ENCODE measurements at places on chromosomes 5 and 9.
A peak's percentile ranks its signal among the peaks of the same experiment; 100 is the strongest.

GRCh38 chr5:134111741-134112647, 2.5 kb upstream of the TCF7 start:
- DNase-seq, result peak; percentile 13

DNA sequence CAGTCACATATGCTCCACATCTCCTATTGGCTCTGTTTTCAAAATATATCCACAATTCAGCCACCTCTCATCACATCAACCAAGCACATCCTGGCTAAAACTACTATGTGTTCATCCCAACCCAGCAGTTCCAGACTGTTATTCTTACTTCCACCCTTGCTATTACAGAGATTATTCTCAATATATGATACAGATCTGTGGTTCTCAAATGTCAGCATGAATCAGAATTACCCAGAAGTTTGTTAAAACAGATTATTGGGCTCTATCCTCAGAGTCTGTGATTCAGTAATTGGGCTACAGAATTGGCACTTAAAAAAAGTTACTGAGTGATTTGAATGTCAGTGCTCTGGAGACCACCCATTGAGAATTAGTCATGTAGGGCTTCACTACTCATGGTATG, 78.8 kb upstream of the IZUMO3 start:
- peak; percentile 28 for DNase-seq

DNA sequence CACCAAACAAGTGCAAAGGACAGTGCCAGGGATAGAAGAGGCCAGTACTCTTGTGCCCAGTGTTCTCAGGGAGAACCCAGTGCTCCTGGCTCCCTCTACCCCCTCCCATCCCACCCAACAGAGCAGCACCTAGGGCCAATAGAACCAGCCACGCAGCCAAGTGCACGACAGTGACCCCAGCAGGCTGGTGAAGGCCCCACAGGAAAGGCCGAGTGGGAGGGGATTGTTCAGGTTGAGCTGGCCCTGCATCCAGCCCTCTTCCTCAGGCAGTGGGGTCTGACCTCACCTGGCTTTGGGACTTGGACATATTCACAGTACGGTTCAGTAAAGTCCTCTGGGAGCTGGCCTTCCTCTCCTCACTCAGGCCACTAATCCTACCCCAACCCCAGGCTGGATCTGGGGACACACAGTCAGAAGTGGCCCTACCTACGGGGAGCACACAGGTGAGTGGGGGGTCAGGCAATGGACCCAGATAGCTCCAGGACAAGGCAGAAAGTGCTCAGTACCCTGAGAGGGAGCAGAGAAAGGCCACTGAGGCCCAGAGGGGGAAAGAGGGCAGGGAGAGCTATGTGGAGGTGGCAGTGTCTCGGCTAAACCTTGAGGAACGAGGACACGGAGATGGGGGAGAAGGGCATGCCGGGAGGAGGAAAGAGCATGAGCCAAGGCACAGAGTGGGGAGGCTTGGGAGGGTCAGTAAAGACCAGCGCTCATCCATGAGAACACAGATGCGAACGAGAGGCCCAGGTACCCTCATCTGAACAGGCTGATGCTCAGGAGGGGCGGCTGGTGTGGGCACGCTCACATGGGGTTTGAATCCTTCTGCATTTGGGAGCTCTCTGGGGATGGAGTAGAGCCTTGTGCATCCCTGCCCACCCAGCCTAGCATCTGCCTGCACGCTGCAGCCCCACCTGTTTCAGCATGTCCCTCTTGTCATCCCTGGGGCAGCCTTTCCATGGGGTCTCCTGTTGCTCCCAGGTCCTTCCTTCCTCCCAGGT, 25.6 kb downstream of the POLR1E start:
- no peak for DNase-seq

- DNase-seq, result no peak
Observed at GRCh38 chr9:69499407-69499806, 172.8 kb downstream of the APBA1 start.

GRCh38 chr5:6407558-6408259, 29.4 kb upstream of the MED10 start:
- no peak for DNase-seq

DNA sequence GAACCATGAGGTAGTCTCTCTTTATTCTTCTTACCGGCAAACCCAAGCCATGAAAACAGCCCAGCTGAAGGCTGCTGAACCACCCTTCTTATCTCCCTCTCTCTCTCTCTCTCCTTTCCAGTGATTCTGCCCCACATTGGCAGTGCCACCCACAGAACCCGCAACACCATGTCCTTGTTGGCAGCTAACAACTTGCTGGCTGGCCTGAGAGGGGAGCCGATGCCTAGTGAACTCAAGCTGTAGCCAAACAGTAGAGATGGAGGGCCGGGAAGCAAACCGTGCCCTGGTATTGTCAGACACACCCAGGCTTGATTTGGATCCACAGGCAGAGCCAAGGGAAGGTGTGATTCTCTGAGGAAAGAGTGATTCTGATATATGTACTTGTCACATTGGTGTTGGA, 14.0 kb downstream of the GRHPR start:
- DNase-seq, result no peak
